Stimulated activated CD8-positive, alpha-beta memory T cell treated with anti-CD3 and anti-CD28 coated beads, Interleukin-7, amount 100 ng/mL, for 1 hour (primary cell): ENCODE measurements at places on chromosomes 4 and X.
A peak's percentile ranks its signal among the peaks of the same experiment; 100 is the strongest.

DNA sequence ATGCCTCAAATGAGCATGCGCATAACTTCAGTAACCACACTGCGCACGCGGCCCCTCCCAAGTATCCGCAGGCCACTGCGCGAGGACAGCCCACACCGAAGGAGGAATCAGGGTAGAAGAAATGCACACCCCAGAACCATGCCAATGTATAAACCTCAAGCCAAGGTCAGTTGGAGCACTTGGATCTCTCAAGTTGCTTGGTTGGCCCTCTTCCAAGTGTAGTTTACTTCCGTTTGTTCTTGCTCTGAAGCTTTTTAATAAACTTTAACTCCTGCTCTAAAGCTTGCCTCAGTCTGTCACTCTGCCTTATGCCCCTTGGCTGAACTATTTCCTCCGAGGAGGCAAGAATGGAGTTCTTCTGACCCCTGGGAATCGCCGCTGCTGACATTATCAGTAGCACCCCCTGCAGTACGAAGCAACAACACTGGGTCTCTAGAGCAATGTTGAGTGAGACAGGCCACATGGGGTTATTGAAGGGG is 22.0 kb upstream of the SPINK2 start:
- no peak for DNase-seq

GRCh38 chr4:112083587-112084347 is 61.5 kb upstream of the FAM241A start:
- DNase-seq: no peak

DNA sequence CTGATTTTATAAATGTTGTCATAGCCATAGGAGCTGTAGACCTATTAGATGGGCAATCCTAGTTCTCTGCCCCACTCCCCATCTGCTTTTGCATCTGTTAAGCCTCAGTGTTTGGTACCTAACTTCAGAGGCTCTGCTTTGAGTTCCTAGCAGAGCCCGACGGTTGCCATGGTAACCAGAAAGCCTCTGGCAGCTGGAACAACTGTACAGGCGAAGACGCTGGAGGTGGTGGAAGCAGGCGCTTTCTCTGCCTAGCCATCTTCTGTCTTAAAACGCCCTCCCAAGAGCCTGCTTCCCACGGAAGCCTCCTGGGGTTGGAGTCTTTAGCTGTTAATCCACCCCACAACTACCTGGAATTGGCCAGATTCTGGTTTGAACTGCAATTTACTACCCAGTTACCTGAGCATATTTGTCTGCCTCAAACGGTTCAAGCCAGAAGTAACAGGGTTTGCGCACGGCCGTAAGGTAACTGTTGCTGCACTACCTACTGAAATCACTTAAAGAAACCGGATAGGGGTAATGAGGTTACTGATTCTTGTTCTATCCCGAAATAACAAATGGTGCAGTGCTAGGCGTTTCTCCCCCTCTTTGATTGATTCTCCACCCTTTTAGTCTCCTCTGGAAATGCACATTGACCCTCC is 1.0 kb upstream of the GABRG1 start:
- DNase-seq: no peak

GRCh38 chrX:130091980-130092522 is 18.2 kb downstream of the ELF4 start:
- peak; percentile 71 for DNase-seq

DNA sequence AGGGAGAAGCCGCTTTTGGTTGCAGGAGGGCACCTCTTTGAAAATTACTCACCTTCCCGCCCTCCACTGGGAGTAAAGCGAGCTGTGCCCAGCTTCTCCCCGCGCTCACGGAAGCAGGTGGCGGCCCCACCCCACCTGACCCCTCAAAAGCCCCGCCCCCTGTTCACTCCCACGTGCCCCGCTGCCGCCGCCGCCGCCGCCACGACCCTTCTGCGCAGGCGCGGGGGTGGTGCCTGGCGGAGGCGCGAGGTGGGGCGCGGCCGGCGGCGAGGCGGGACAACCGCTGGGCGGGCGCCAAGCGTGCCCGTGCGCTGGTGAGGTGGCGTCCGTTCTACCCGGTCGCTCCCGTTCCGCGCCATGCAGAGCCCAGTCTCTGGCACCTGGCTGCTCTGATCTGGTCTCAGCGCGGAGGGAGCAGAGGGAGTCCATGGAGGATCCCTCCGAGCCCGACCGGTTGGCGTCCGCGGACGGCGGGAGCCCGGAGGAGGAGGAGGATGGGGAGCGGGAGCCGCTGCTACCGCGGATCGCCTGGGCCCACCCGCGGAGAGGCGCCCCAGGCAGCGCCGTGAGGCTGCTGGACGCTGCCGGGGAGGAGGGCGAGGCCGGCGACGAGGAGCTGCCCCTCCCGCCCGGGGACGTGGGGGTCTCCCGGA is at the start of gene PI4K2B:
Gene PI4K2B (plus strand): TSS at position 297 of the 653 bp plus-strand sequence. CDS start 131 bp downstream, at position 428.
- peak; percentile 84 for DNase-seq

DNA sequence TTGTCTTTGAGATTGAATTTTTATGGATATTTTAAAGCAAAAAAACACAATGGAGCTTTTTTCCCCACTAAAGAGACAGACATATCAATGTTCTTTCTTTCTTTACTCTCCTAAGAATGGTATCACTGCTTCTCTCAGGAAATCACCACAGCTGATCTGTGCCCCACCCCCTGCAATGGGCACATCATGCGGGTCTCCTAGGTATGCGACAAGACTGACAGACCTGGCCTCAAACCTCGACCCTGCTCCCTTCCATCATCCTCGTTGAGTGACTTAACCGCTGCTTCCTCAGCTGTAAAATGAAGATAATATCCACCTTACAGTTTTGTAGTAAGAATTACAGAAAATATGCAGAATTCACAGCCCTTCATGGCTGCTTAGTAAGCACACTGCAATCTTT is 58.3 kb downstream of the LEF1 start:
- DNase-seq: no peak

GRCh38 chr4:149645790-149646189 is 169.9 kb downstream of the IQCM start:
- DNase-seq: no peak

- DNase-seq: no peak
These were observed 44.9 kb downstream of the AFAP1 start for GRCh38 chr4:7894677-7895181.

DNA sequence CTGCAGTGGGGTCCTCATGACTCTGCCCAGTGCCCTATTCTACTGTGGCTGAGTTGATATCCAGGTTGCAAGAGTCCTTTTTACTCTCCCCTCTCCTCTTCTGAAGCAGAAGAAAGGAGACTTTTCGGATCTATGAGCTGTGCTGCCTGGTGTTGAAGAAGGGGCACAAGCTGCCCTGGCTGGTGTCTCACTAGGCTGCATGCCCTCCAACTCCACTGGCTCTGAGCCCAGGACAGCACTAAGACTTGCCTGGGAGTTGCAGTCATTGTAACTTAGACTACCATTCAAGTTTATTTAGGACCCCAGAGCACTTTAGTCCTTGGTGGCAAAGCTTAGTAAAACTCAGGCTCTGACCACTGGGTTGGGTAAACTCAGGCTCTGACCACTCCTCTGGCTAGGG is 89.4 kb downstream of the GABRB1 start:
- no peak for DNase-seq

DNA sequence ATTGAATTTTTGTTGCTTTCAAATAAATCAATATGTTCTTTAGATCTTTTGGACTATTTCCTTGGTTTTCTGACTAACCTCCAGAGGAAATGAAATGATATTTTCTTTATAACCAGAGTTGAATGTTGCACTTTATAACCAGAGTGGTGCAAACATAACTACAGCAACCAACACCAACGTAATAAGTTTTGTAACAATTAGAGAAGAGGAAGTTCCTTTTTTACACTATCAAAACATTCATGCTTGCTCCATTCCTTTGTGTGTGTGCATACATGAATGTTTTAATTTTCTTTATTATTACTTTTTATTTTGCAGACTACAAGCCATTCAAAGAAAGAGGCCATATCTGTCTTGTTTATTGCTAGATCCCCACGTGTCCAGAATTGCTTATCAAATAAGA is 193.0 kb upstream of the PPP3CA start:
- no peak for DNase-seq

- no peak for DNase-seq
These were observed 35.9 kb upstream of the PPM1K start for GRCh38 chr4:88320224-88320779.

DNA sequence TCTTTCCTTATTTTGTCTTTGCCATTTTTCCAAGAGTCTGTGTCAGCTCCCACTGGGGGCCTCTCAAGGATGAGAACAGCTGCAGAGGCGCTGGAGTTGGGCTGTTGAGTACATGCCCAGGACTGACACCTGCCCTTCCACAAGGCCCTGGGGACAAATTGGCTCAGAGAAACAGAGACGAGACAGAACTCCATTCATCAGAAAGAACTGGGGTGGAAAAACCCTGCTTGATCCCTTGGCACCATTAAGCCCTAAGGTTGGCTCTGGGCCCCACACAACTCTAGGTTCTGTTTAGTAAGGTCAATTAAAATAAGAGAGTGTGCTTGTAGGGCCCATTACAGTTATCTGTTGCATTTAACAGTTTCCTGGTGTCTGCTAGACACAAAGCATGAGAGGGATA is 63.6 kb downstream of the DCX start:
- DNase-seq: no peak

DNA sequence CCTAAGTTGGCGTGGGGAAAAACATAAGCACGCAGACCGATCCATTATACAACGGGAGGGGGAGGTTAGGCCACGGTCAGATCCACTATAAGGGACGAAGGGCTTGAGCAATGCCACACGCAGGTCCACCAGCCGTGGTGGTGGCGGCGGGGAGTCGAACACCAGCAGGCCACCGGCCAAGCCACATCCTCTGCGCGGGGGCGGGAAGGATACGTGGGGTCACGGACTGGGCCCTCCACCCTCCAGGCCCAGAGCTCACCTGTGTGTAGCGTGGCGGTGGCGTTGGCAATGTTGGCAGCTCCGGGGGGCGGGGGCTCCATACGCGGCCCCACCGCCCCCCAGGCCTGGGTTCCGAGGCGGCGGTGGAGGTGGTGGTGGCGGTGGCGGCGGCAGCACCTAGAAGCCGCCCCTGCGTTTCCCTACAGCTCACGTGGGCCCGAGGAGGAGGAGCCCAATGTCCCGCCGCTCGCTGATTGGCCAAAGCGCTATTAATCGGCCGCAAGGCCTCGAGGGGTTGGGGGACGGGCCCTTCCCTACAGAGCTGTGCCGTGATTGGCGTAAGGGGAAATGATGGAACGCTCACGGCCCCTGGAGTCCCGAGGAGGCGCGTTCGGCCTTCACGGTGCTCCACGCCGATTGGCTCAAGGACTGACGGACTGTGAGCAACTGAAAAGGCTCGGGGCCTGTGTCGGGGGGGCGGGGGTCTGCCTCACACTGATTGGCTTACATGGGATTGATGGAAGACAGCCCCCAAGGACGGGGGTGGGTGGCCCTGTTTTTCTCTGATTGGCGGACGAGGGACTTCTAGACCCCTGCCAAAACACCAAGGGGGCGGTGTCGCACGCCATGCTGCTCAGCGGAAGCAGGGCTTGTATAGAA is at the start of gene ELK1:
Gene ELK1 (minus strand): TSS at position 400 of the 879 bp plus-strand sequence. CDS start 9,122 bp downstream, outside the sequence.
- peak; percentile 68 for DNase-seq

GRCh38 chr4:102525097-102525496 is 23.9 kb downstream of the NFKB1 start:
- DNase-seq: no peak

GRCh38 chr4:15021311-15021710 is 19.0 kb downstream of the CPEB2 start:
- DNase-seq: no peak

GRCh38 chrX:100289066-100289558 is 121.0 kb downstream of the PCDH19 start:
- DNase-seq: no peak

DNA sequence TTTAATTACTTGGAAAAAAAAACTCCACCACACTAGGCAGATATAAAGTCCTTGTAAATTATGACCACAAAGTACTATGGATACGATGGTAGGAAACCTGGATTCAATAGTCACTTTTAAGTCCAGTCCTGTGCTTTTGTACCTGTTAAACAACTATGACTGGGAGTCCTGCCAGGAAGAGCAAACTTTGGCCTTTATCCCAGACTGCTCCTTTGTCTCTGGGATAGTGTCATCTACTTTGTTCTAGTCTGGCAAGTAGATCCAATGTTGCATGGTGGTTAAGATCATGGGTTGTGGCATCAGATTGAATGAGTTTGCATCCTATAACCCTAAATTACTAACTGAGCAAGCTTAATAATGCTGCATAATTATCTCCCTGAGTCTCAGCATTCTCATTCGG is 175.3 kb upstream of the FGF13 start:
- DNase-seq: no peak

DNA sequence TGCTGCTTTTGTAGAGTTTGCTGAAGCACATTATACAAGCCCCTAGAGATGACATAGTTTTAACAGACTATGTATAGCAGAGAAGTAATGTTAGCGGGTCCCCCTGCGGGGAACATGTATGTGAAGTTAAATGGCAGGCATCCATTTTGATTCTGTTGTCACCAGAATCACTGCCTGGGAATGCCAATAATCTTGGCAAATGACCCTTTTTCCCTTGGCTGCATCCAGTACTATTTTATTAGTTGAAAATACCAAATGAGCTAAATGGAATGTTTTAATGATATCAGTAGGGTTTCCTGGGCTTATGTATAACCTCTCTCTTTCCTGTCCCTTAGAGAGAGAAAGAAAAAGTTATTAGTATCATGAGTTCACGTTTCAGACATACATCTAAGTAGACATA is 93.6 kb downstream of the LIMCH1 start:
- DNase-seq: no peak

GRCh38 chrX:53186351-53186750 is 38.7 kb downstream of the KDM5C start:
- DNase-seq: no peak

GRCh38 chr4:182684796-182685195 is 232.4 kb downstream of the DCTD start:
- no peak for DNase-seq

DNA sequence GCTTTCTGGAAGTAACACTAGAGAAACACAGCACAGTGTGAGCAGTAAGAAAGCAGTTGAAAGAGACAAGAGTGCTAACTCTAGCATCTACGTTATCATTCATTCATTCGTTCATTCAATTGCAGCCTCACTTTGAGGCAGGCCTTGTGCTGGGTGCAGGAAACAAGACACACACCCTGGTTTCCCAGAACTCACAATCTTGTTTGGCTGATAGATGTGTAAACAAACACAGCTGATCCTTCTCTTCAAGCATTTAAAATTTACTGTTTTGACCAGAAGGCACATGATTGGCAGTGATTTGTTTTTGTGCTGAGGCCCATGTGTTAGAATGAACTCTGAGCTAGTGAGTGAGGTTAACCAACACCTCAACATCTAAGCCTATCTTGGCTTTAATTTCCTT is 20.4 kb upstream of the TBC1D9 start:
- DNase-seq: no peak

GRCh38 chr4:122712782-122713181 is 19.7 kb upstream of the BBS12 start:
- DNase-seq: no peak

DNA sequence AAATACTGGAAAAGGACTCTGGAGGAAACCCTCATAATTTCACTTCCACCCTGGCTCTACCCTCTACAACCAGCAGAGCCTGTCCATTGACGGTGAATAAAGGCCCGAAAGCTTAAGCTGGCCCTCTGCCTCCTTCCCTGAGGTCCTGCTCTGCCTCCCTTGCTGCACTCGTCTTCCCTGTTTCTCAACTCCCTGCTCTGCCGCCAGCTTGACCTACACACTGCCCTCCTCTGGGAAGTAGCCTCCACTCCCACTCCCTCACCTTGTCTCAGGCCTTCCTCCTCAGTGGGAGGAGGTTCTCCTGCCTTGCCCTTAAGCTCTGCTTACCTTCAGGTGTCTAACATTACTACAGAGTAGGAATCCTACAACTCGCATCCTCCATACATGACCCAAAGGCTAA is 608.6 kb upstream of the NR3C2 start:
- DNase-seq: no peak

- no peak for DNase-seq
These were observed 905 bp downstream of the NSUN7 start for GRCh38 chr4:40750461-40751258.
